Activated T-cell treated with anti-CD3 and anti-CD28 coated beads for 4 hours (primary cell): ENCODE measurements at places on chromosomes 6 and 20.

DNA sequence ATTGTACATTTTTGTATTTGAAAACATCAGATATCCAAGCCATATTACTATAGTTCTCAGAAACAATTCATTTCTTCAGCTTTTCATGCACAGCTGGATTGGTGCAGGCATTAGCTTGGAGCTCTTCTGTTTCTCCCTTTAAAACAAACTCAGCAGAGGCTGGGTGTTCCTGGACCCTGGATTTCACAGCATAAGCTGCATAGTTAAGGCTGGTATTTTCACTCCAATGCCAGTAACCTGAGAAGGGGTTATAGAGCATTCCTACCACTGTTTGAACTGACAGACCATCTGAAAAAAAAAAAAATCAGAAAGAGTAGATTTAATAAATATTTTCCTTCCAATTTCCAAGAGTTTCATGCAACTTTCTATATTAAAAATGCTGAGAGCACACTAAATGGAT lies 20.1 kb upstream of the FAXC start:
- no peak for DNase-seq

- no peak for DNase-seq
These were observed 28.9 kb upstream of the HMGN3 start for GRCh38 chr6:79263359-79263758.

DNA sequence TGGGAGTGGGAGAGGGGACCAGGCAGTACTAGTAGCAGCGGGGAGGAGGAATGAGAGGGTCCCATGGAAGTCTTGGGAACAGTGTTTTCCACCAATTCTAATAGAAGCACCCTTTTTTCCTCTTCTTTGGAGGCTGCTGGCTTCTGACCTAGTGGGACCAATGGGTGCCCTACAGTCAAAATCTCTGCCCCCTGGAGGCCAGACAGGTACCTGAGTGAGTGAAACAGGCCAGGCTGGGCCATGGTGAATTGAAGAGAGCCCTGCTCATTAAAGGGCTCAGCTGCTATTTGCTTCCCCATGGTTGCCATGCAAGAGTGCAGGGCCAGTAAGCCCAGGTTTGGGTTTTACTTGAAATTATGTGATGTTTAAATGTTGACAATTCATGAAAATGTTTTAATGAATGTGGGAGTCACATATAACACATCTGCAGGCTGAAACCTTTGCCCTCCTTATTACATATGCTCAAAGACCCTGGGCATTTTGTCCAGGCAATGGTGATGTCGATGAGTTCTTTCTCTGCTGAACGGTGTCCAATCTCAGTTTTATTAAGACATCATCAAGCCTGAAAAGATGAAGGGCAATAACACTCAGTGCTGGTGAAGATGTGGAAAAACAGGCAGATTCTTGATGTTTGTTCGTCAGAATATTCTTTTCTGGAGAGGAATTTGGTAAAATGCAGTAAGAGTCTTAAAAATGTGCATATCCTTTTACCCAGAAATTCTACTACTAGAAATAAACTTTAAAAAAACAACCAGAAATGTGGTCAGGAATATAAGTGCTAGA lies 42.3 kb upstream of the OCSTAMP start:
- DNase-seq: no peak

GRCh38 chr6:156849806-156850205 lies 72.6 kb downstream of the ARID1B start:
- no peak for DNase-seq

- DNase-seq: no peak
These were observed 55.6 kb downstream of the FILIP1 start for GRCh38 chr6:75438013-75438431.

DNA sequence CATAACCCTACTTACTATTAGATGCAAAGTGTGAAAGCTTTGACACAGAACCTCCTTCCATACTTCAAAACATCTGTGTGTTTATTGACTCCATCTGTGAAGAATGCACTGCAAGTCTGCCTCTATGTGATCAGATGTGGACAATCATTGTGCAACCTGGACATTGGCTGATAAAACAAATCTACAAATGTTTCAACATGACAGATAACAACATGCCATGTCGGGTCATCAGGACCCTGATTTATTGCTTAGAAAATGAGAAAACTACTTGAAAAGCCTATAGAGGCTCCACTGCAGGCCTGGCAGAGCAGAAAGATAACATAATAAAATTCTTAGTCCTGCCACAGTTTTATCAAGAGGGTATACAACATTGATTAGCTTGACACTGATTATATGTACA lies 1286.4 kb downstream of the GRIK2 start:
- DNase-seq: no peak

GRCh38 chr6:106360410-106360988 lies at the start of gene CRYBG1:
Gene CRYBG1 (plus strand): TSS chr6:106360717. CDS start chr6:106360909, 192 bp downstream.
- DNase-seq: peak; percentile 52

DNA sequence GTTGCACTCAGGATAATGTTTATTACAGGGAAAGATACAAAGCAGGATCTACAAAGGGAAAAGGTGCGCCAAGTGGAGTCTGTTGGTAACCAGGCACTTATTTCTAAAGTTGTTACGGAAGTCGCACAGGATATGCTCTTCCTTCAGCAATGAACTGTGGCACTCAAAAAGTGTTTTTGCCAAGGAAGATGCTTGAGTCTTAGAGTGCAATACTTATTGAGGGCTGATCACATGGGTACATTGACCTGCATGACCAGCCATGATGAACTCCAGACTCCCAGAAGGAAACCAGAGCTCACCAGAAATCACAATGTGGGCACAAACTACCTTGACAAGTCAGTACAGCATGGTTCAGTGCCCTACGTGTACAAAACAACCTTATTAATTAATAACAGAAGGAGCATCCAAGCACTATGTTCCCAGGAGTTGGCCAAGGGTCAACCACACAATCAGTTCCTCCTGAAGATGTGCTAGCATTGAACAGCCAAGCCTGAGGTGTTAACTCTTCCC lies 270.7 kb upstream of the TFAP2D start:
- no peak for DNase-seq

GRCh38 chr6:156652231-156652750 lies 124.9 kb upstream of the ARID1B start:
- DNase-seq: no peak

DNA sequence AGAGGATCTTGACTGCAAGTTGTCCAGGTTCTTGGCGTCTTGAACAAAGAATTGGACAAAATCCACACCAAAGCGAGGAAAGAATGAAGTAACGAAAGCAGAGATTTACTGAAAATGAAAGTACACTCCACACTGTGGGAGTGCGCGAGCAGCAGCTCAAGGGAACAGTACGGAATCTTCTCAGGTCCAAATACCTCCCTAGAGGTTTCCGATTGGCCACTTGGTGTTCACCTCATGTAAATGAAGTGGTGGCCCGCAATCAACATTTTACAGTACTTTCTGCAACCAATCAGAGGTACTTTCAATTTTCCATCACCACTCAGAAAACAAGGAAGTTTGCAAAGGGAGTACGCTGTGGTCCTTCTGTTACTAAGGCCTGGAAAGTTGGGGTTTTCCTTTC lies 122.4 kb downstream of the PTPRK start:
- DNase-seq: no peak

DNA sequence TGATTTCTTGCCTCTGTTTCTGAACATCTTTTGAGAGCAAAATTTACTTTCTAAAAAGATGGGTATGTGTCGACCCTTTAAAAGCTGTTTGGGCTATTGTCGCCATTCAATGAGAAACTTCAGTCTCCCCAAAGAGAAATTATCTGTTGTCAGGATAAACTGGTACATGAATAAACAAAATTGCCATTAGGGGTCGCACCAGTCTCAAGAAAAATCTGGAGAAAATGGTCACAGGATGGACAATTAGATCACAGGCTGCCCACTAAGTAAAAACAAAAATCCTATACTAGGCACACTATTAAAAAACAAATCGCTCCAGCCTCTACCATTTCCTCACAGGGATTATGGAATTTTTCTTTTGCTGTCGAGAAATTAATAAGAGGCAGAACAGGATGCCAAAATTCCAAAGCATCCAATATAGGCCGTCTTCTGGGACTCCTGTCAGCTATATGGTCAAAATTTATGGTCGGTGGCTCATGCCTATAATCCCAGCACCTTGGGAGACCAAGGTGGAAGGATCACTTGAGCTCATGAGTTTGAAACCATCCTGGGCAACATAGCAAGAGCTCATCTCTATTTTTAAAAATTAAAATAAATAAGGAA lies 5.5 kb upstream of the HLA-E start:
- peak; percentile 38 for DNase-seq

GRCh38 chr6:121912905-121913304 lies 477.5 kb downstream of the GJA1 start:
- DNase-seq: no peak

GRCh38 chr20:6651016-6651415 lies 116.5 kb upstream of the BMP2 start:
- DNase-seq: no peak

DNA sequence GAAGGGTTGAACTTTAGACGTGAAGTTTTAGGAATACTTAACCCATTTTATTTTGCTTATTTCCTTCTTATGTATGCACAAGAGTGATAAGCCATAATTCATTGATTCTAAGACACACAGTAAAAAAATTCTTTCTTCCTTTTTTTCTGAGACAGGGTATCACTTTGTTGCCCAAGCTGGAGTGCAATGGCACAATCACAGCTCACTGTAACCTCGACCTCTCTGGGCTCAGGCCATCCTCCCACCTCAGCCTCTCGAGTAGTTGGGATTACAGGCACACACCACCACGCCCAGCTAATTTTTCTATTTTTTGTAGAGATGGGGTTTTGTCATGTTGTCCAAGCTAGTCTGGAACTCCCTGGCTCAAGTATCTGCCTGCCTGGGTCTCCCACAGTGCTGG lies 116.6 kb upstream of the RNF24 start:
- DNase-seq: no peak

DNA sequence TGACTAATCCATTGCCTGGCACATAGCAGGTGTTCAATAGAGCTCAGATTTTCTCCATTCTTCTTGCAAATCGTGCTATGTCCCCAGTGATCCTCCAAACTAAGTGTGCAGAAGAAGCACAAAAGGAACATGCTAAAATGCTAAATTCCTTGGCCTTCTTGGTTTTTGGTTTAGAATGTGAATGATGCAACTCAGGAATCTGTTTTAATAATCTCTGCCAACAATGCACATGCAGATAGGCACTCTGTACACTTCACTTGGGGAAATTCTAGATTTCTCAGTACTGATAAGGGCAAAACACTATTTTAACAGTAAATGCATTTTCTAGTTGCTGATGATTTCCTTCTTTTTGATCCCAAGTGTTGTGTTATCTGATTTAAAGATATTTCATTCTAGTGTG lies 35.2 kb downstream of the SLC22A1 start:
- DNase-seq: no peak

DNA sequence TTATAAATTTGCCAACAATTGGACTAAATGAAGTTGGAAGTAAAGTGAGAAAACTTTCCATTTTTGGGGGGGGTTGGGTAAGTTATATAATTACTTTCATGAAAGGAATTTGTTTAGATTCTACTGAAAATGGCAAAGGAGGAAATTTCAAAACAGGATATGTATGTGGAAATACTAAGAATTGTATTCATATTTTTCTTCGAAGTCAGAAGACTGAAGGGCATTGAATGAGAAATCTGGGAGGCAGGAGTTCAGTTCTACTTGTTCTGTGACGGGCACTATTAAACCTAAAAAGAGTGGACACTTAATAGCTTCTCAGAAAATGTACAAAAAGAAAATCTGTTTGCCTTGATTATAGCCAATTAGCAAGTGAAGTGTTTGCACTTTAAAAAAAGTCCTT lies 114.7 kb downstream of the PRIM2 start:
- no peak for DNase-seq

- DNase-seq: no peak
These were observed 32.4 kb downstream of the DUSP22 start for GRCh38 chr6:324729-325125.

GRCh38 chr20:33757046-33757445 lies 25.2 kb downstream of the ZNF341 start:
- no peak for DNase-seq
